Fibroblast of lung (primary cell): ENCODE measurements at places on chromosomes 6 and 20. TPM values are rescaled to one million over a fixed set of nuclear protein-coding genes. Genes with fewer than 3 reads are reported as not detected.
A peak's percentile ranks its signal among the peaks of the same experiment; 100 is the strongest.

NHLRC1 gene
- 3.1 and 3.5 TPM in 2 replicates for total RNA-seq

CALHM4 gene
- not detected in 2 replicates for total RNA-seq

DNA sequence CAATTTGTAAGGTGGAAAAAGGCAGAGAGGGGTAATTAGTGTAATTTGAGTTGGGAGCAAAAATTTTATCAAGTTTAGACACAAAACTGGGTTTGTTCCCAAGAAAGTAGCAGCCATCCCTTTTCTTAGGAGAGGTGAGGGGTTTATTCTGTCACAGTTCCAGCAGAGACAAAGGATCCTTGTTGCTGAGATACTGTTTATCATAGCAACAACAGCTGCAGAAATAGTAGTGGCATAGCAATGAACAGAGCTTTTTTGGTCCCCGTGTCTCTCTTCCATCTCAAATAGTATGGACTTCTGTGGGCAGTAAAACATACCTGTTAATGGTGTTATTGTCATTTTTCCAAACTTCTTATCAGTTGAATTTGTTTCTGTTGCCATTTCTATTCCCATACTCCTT, 23.9 kb downstream of the ZKSCAN8 start:
- no peak for DNase-seq

DNA sequence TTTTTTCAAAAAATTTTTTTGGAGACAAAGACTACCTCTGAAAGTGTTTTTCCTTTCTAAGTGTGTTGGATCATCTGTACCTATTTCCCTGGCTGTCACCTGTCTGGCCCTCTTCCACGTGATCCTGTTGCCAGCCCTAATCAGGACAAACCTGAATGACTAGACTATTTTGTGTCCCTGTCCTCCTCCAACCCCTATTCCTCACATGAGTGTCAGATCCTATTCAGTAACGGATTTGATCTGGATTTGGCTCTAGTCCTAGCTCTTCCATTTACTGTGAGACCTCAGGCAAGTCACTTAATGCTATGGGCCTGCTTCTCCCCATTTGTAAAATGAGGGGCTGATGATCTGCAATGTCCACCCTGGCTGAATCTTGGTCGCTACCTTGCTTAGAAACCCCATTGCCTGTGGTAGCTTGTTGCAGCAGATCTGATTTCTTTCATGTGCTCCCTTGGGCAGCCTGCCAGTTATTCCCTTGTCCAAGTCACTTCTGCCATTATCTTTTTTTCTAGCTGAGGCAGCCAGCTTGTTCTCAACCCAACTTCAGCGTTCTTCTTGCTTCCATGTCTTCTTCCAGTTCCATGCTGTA, 4.8 kb downstream of the PHF20 start:
- peak; percentile 43 for DNase-seq
